IPS-NIHi11 (cell line): ENCODE measurements at places on chromosomes 3 and 15.
A peak's percentile ranks its signal among the peaks of the same experiment; 100 is the strongest.

DNA sequence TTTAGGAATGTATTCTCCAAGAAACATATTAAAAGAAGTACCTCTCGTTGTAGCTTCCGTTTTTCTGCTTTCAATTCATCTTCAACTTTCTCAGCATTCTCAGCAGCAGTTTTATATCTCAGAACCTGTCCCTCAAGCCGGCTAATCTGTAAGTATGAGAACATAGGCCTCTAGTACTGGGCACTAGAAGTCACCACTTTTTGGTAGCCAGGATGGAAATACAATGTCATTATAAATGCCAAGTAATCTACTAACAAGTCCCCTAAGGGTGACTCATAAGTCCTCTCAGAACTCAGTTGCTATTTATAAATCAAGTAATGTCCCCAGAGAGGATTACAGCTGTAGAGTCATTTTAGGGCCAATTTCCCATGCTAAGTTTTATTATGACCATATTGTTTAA is 61.1 kb downstream of the MLH1 start:
- DNase-seq = no peak

- no peak for DNase-seq
Measured at GRCh38 chr3:151879679-151880415, 6.4 kb downstream of the SUCNR1 start.

DNA sequence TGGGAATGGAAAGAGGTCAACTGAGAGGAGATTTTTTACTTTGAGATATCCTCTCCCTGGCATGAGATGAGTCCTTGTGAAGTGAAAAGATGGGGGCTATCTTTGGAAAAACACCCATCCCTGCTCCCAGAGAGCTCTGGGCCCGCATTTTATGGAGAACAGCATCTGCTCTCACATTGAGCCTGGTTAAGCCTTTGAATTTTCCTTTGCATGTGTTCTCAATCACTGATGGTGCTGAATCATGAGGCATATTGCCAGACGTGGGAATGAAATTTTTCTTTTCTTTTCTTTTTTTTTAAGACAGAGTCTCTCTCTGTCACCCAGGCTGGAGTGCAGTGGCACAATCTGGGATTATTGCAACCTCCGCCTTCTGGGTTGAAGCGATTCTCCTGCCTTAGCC is 24.4 kb downstream of the TMEM45A start:
- no peak for DNase-seq

DNA sequence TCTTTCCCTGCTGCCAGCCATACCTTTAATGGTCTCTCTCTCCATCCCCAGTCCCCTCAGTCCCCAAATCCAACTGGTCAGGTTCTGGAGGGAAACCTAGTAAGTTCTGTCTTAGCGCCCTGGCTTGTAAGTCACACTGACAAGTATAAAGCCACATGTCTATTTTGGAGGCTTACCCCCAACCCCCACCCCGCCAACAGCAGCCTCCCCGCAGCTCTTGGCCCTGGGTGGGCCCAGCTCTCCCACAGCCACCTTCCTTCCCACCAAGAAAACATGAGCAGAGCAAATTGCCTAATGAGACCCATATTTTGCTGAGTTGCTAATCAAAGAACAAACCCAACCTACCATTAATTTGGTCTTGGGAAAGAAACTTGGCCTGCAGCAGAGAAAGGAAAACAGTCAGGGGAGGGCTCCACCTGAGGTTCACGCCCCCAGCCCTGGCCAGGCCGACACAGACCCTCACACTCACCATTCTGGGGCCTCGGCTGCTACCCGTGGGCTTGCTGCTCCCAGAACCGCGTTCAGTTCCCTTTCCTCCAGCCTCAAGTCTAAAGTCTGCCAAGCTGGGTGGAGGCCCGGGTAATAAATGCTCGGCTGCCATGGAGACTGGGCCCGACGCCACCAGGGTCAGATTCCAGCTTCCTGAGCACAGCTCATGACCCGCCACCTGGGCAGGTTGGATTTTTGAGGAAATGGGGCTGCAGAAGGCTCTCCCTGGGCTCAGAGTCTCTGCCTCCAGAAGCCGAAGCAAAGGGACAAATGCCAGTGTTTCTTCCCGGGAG is at the start of gene CALML4:
CALML4 (minus strand) TSS at position 557 of the 782 bp plus-strand sequence; CDS start at position 472, 85 bp downstream.
- DNase-seq = peak; percentile 60

- no peak for DNase-seq
Measured at GRCh38 chr3:121665488-121665887, 4.8 kb upstream of the HCLS1 start.

- DNase-seq = no peak
Measured at GRCh38 chr15:68655686-68656437, 77.1 kb downstream of the CORO2B start.

DNA sequence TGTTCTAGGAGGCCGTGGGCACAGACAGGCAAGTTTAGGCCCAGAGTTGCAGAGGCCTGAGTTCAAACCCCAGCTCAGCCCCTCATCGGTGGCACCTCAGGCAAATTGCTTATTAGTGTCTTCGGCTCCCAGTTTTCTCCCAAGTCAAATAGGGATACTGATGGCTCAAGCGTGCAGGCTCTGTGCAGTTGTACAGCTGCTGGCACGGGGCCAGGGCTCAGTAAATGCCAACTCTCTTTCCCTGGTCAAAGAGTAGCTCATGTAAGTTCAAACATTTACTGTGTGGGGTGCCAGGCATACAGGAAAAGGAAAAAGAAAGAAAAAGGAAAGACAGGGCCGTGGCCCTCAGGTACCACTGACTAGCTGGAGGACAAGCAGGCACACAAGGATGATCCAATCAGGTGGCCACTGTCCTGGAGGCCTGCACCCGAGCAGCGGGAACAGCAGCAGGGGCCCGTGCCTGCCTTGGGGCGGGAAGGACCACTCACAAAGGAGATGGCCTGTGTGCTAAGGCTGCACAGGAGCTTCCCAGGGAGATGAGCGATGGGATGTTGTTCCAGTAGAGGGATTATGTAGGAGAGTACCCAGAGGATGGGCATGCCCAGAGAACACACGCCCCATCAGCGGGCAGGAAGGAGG is 70.8 kb downstream of the TBC1D2B start:
- no peak for DNase-seq

DNA sequence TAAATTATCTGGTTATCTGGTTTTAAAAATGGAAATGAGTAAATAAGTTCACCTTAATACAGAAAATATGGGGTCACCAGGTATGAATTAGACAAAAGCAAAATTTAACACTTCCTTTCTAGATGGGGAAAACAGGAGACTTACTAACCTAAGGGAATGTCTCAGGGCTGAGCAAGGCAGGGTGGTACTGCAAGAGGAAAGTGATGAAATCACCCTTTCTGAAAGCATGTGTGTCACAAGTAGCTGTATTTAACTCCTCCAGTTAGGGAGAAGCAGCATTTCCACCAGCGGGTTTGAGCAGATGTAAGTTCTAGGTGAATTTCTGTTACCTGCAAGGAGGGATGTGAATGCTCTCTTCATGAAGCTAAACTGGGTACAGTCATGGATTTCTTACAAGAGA is 629.1 kb downstream of the MECOM start:
- DNase-seq = no peak
